ENCODE measurements at places on chromosomes 2 and 18. TPM values are rescaled to one million over a fixed set of nuclear protein-coding genes. Genes with fewer than 3 reads are reported as not detected.

DNA sequence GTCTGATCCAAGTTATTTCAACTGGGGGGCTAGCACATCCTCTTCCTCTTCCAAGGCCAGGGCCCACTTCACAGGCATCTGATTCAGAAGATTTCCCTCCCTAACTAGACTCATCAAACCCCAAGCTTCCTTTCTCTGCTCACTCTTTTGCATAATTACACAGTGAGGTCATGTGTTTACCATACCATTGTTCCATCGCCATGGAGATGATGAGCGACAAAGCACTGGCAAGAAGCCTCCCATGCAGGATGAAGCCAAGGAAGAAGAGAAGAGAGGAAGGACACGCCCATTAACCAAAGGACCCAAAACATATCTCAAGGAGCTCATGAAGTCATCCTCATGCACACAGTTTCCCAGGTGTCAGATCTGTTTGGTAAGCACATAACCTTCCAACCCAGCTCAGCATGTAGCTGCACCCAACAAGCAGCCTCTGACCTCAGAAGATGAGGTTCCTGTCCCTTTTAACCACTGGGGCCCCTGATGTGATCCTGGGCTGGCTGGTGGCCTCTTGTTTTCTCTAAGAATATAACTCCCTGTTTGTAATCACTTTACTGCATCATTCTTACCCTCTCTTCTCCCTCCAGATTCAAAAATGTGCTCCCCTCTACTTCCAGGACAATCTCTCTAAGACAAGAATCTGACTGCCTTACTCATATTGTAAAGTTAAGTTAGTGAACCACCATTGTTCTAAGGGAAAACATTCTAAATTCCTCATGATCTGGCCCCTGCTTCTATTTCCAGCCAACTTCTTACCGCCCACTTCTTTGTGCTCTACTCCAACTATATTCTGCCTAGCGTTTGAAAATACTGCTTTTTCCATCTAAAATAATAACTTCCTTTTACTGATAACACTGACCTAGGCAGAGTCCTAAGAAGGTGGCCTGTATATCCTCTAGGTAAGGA is 190.1 kb downstream of the TTC32 start:
- DNase-seq = peak; percentile 30

DNA sequence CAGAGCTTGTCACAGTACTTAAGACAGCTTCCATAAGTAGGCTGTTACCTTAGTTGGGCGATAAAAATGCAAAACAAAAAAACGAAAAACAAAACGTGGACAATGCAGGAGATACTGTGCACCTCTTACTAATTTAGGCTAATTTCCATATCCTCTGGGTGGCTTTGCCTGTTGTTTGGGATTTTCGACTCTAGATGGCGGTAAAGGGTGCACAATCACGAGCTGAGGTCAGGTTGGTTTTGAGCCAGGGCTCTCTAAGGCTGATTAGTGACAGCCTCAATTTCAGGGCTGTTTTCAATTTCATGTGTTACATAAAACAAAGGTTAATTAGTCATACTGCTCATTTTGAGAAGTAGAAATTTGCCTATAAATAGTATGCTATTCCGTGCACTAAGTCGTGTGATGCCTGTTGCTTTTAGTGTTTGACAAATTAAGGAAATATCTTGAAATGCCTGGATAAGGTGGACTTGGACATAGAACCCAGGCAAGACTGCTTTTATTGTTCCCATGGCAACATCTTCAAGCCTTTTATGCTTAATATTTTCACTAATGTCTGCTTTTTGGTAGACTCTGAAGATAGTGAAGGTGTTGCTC is 493.1 kb downstream of the SOCS6 start:
- DNase-seq = peak; percentile 18

DNA sequence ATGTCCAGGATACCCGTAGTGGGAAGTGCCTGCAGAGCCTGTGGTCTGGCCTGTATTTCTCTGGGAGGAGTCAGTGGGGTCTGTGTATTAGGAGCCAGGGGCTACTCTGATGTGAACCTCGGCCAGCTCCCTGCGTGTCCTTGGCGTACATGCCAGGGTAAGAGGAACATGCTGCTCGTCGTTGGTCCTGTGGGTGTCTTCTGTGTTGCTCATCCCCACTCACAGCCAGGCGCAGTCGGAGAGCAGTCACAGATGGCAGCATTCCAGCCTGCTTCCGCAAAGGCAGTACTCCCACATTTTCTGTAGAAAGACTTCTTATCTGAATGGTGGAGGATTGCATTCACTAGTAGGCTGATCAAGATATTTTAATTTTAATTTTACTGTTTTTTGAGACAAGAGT is 84.9 kb downstream of the DGKD start:
- DNase-seq = no peak

GRCh38 chr18:23668731-23669130 is 6.0 kb upstream of the ANKRD29 start:
- DNase-seq = no peak

DNA sequence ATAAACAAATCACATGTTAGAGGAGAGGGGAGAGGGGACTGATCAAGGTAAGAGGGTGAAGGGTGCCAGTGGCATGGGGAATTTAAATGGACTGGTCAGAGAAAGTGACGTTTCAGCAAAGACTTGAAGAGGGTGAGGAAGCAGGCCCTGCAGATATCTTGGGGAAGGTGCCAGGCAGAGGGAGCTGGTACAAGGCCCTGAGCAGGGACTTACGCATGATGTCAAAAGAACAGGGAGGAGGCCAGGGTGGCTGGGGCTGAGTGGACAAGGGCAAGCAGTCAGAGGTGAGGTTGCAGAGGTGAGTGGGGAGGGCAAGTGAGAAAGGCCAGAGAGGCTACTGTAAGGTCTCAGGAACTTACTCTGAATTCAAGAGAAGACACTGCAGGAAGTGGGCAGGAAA is 53.3 kb upstream of the RMP24 start:
- no peak for DNase-seq

GRCh38 chr2:221133941-221134340 is 438.2 kb downstream of the EPHA4 start:
- DNase-seq = no peak

DNA sequence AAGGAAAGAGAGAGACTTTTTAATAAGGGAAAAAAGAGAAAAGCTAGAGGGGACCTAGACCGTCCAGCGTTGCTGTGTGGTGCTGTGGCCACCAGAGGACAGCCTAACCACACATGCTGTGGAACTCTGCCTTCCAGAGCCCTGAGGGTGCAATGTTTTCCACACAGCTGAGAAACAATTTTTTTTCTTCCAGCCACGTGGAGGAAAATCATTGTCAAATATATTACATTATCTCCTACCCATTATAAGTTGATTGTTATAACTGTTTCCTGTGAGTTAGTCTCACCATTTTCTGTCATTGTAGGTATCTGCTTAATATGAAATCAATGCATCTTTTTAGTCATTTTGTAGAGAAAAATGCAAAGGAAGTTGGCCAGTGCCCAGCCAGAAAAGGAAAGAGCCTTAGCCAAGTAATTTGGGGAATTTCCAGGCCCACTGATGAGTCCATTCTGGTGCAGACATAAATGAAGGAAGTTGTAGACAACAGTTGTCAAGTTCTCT is 5.9 kb upstream of the MRPL19 start:
- peak; percentile 71 for DNase-seq

DNA sequence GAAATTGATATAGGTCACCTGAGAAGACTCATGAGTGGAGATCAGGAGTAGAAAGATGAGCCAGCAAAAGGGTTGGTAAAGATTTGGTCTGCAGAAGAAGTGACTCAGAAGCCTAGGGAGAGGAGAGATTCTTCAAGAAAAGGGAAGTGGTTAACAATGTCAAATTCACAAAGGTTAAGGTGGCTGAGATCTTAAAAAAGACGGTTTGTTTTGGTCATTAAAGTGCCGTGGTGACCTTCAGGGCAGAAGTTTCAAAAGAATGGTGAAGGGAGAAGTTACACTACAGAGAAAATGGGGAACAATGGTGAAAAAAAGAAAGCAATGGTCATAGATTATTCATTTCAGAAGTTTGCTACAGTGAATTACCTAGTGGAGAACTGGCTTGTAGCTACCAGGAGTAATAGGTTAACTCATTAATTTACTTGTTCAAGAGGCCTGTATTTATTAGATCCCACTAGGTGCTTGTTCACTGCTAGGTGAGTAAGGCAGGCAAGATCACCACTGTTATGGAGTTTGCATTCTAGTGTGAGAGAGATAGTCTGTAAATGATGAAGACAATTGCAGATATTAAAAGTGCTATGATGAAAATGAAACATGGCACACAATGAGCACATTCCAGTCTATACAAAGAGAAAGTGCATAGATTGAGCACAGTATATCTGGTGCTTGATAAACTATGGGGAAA is 43.0 kb downstream of the FBXO48 start:
- DNase-seq = no peak

- no peak for DNase-seq
Measured at GRCh38 chr2:108329771-108330170, 41.1 kb downstream of the SULT1C2 start.

DNA sequence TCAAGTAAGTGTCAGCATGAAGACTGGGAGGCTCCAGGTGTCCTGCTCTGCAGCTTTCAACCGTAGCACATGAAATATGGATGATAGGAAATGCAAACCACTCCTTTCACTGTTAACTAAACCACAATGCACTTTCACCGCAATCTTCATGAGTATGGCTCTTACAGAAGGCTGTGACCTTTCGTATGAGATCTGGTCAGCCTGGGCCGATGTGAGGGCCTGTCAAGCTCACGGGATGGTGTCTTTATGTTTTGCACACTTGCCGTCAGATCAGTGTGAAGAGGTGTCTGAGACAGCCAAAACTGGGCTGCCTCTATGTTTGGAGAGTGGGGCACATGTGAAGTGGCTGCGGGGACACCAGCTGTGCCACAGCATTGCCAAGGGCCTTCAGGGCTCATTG is 62.8 kb upstream of the AFF3 start:
- no peak for DNase-seq

DNA sequence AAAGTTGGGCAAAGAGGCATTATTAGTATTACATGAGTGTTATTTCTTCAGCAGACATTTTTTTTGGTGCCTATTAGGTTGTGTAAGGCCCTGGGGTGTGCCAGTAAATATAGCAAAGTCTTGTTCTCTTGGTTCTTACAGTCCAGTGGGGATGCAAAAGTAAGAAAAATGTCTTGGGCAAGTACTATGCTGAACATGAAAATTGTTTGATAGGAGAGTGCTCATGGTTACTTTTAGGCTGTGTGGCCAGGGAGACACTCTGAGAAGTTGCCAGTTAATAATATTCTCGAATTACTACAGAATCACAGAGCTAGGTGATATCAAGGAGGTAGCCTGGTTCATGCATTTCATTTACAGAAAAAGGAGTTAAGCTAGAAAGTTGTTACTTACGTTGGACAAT is 1.9 kb downstream of the AGFG1 start:
- no peak for DNase-seq

DNA sequence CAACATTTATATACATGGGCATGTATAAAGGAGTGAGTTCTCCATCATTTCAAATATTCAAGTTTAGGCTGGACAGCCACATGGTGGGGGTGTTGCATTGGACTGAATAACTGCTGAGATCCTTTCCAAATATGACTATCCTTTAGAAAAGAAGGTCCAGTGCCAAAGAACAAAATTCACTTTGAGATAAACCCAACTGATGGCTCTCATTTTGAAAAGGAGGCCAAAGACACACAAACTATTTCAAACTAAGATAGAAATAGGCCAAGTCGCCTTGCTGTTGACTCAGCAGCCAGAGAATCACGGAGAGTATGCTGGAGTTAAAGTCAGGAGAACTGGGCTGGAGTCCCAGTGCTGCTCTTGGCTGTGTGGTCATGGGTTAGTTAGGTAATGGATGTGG is 204.5 kb upstream of the LRATD1 start:
- peak; percentile 10 for DNase-seq

DNA sequence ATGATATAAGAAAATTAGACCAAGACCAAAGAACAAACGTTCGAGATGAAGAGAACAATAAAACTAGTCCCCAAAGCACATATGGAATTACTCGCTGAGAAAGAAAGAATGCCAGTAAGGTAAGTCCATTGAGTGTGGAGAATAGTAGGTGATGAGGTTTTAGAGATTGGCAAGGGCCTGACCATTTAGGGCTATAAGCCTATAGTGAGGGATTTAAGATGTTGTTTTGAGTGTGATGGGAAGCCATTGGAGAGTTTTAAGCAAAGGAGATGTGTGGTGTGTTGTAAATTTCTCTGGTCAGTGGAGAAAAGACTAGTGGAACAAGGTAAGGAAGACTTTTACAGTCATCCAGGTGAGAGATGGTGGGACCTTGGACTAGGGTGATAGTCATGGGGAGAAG is 151.1 kb downstream of the MCFD2 start:
- no peak for DNase-seq

GRCh38 chr2:177597759-177598158 is 205.2 kb downstream of the AGPS start:
- no peak for DNase-seq

DNA sequence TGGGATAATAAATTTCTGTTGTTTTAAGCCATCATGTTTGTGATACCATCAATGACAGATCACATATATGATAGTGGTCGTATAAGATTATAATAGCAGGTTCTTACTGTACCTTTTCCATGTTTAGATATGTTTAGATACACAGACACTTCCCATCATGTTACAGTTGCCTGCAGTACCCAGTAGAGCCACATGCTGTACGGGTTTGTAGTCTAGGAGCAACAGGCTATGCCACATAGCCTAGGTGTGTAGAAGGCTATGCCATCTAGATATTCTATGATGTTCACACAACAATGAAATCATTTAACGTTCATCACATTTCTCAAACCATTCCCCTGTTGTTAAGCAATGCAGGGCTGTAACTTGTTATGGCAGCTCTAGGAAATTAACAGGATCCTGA is 132.9 kb upstream of the SH3BP4 start:
- no peak for DNase-seq

DNA sequence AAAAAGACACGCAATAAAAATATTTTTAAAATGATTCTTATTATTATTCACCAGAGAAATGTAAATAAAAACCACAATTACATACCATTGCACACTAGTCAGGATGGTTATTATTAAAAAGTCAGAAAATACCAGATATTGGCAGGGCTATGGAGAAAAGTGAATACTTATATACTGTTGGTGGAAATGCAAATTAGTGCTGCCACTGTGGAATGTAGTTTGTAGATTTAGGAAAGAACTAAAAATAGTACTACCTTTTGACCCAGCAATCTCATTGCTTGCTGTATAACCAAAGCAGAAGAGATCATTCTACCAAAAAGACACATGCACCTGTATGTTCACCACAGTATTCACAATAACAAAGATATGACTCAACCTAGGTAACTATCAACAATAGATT is 1237.3 kb upstream of the FAM98A start:
- no peak for DNase-seq

- no peak for DNase-seq
Measured at GRCh38 chr2:154740361-154740760, 41.9 kb downstream of the KCNJ3 start.

GRCh38 chr2:187058198-187058597 is 209.2 kb upstream of the ZSWIM2 start:
- no peak for DNase-seq

DNA sequence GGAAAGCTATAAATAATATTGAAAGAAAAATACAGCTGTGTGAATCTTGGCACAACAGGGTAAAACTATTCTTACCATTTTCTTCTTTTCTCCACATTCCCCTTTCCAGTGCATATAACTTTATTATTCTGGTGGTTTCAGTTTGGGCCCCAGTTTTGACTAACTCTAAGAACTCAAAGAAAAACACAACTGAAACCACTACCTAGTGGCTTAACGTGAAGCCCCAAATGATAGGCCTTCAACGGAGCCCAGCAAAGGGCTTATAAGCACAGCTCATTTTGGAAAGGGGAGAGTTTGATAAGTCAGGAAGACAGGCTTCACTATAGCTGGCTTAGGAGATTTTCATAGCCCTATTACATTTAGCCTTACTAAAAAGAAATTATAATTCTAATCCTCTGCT is 62.4 kb downstream of the PPP1R1C start:
- no peak for DNase-seq

The ASIC4 gene
- polyA plus RNA-seq = 0.07 TPM

The RAD51AP2 gene
- polyA plus RNA-seq = 0.60 TPM

The UGT1A8 gene
- not detected for polyA plus RNA-seq

The FAM124B gene
- 23.7 TPM for polyA plus RNA-seq

The SRD5A2 gene
- polyA plus RNA-seq = 0.78 TPM

Data from left lung (tissue), 14 donors.